ENCODE measurements at places on chromosomes 11 and 22.

DNA sequence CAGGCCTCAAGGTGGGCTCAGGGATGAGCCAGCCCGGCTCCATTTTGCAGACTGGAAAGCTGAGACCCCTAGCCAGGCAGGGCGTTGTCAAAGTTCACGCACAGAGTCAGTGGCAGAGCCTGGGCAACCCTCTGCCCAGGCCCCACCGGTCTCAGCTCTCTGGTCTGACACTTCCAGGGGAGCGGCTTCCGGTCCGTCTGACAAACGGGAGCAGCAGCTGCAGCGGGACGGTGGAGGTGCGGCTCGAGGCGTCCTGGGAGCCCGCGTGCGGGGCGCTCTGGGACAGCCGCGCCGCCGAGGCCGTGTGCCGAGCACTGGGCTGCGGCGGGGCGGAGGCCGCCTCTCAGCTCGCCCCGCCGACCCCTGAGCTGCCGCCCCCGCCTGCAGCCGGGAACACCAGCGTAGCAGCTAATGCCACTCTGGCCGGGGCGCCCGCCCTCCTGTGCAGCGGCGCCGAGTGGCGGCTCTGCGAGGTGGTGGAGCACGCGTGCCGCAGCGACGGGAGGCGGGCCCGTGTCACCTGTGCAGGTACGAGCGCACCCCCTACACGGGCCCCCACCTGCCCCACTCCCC, 36.0 kb downstream of the CD6 start:
- no peak for DNase-seq

GRCh38 chr22:46033256-46034200, 56.6 kb upstream of the WNT7B start:
- no peak for DNase-seq

GRCh38 chr11:107427569-107428180, 29.9 kb downstream of the CWF19L2 start:
- DNase-seq = no peak

- DNase-seq = no peak
Observed at GRCh38 chr11:11769782-11770181, 72.0 kb upstream of the USP47 start.

DNA sequence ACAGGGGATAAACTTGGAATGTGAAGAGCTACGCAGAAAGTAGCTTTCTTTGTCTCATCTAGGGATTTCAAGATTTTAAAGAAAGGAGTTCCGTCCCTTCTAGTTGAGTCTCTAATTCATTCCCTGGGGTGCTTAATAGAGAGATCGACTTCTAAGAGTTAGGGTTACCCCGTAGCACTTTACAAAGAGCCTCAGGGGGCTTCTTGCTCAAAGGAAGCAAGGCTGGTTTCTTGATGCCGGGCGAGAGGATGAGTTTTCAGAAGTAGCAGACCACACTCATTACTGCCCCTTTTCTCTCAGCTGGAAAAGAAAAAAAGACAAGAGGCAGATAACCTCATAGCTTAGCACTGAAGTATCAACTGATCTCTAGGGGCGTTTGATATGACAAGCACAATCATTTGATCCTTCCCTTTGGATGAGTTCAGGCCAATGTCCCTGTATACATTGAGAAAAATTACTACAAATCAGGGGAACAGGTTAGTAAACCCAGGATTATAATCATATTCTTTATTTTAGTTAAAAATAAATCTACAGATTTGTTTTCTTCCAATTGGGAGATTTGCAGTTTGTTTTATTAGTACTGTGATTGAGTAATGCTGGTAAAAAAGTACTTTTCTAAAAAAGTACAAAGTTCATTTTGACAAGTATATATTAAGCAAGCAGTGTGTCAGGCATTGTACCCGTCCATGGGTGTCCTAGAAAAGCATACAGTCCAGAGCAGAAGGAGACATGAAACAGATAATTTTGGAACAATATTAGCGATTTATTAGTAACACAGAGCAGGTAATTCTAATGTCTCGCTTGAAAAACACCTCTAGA, 18.7 kb downstream of the ELMOD1 start:
- DNase-seq = no peak

- DNase-seq = no peak
Observed at GRCh38 chr22:23282089-23282501, 101.8 kb downstream of the BCR start.

GRCh38 chr11:119491753-119492510, 69.0 kb upstream of the THY1 start:
- DNase-seq = no peak

- DNase-seq = no peak
Observed at GRCh38 chr22:20238901-20239675, 29.0 kb downstream of the RTN4R start.

- DNase-seq = no peak
Observed at GRCh38 chr22:39114112-39114511, 17.1 kb downstream of the APOBEC3H start.

All from non-pigmented ciliary epithelial cell (primary cell).